ENCODE measurements at places on chromosomes 13 and 19.
A peak's percentile ranks its signal among the peaks of the same experiment; 100 is the strongest.

GRCh38 chr19:47587295-47587694, 14.3 kb upstream of the ZNF541 start:
- no peak for DNase-seq

- no peak for DNase-seq
Measured at GRCh38 chr19:17137417-17137816, 61.8 kb downstream of the MYO9B start.

GRCh38 chr19:13979244-13979615, 26.9 kb downstream of the RFX1 start:
- DNase-seq = no peak

DNA sequence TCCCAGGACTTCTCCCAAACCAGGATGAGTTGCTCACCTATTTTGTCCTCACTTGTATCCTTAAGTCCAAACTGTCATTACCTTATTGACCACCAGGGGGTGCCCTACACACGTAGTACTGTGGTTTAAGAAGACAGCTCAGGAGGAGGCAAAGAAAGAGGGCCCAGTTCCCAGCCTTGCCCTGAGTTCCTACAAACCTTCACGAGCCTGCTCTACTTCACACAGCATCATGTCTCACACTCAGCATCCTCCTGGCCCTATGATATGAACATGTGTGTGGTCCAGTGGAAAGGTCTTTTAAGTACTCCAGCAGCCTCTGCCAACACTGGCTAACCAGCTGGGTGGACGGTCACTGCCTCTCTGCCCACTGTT, 8.1 kb upstream of the ZNF784 start:
- peak; percentile 86 for DNase-seq

- DNase-seq = no peak
Measured at GRCh38 chr13:95258619-95259194, 42.5 kb downstream of the ABCC4 start.

GRCh38 chr13:36789061-36789460, 30.0 kb upstream of the RFXAP start:
- DNase-seq = no peak

- no peak for DNase-seq
Measured at GRCh38 chr19:49442354-49442753, 1.0 kb upstream of the SLC17A7 start.

DNA sequence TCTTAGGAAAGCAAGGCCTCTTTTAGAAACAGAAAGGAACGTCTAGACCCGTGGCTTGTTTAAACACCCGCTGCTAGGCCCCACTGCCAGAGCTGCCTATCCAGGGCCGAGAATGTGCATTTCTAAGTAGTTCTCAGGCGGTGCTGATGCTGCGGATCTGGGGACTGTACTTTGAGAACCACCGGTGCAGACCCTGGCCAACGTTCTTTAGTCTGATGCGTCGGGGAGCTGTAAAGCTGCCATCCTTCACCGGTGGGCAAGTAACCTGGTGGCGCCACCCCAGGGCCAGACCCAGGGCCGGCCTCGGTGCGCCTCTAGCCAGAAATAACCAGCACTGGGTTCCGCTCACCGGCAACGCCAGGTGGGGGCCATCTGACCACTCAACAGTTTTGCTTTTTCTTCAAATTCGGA, 47.1 kb downstream of the TGDS start:
- no peak for DNase-seq

GRCh38 chr13:94058821-94059360, 420.6 kb downstream of the DCT start:
- no peak for DNase-seq

- no peak for DNase-seq
Measured at GRCh38 chr13:103908911-103909310, 842.7 kb upstream of the SLC10A2 start.

DNA sequence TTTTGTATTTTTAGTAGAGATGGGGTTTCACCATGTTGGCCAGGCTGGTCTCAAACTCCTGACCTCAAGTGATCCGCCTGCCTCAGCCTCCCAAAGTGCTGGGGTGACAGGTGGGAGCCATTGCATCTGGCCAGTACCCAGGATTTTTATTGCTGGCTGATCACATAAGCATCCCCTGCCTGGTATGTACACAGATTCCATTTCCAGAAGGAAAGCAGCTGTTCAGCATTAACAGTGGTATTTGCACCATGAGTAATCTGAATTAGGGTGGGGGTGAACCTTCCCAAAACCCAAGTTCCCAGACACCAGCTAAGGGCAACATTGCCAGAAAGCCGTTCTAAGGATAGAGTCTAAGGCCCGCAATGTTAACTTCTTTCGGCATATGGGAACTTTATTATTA, 7.3 kb downstream of the ZNF555 start:
- no peak for DNase-seq

DNA sequence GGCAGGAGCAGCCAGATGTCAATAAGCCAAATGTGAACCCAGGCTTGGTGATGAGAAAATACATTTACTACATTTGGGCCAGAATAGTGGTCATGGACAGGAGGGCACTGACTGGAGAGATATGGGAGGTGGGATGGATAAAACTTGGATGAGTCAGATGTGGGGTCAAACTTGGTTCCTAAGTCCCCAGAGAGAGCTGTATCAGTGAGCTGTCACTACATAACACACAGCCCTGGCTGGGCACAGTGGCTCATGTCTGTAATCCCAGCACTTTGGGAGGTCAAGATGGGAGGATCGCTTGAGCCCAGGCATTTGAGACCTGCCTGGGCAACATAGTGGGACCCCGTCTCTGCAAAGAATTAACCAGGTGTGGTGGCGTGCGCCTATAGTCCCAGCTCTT, 51.6 kb upstream of the EHD2 start:
- no peak for DNase-seq

GRCh38 chr19:9485140-9485539, 13.3 kb downstream of the ZNF560 start:
- no peak for DNase-seq

DNA sequence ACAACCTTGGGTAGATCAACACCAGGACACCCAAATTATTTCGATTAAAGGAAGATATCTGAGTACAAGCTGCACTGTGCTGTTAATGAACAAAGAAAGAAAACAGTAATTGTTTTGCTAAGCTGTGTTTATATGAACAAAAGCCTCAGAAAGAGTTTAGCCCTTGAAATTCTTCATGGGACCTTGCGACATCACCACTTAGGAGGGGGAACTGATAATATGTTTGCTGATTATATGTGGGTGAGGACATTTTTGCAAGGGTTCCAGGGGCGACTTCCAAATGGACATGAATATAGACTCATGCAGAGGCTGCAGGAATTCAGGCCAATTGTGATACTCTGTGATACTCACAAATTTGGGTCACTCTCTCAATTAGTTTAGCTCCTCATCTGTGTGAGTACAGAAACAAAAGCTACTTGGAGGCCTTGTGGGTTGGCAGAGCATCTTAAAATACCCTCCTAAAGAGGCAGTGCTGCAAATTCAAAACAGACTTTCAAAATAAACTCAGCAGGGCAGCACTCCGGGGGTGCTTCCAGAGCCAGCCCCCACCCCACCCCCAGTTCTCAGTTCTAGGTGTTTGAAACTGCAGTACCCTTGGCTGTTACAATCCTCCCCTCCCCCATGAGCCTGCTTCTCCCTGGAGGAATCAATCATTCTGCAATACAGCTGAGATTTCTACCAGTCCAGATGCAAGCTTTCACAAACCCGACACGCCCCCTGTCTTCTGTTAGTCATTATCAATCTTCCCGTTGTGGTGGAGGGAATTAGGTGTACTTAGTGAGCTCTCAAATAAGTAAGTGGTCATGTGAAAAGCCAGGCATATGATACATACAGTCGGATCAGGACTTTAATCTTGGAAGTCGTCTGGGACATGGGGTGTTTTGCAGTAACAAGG, 97.0 kb upstream of the MBNL2 start:
- DNase-seq = no peak

GRCh38 chr13:29849071-29849631, 1.3 kb downstream of the UBL3 start:
- peak; percentile 44 for DNase-seq

GRCh38 chr13:70520275-70521036, 412.2 kb upstream of the KLHL1 start:
- DNase-seq = no peak

DNA sequence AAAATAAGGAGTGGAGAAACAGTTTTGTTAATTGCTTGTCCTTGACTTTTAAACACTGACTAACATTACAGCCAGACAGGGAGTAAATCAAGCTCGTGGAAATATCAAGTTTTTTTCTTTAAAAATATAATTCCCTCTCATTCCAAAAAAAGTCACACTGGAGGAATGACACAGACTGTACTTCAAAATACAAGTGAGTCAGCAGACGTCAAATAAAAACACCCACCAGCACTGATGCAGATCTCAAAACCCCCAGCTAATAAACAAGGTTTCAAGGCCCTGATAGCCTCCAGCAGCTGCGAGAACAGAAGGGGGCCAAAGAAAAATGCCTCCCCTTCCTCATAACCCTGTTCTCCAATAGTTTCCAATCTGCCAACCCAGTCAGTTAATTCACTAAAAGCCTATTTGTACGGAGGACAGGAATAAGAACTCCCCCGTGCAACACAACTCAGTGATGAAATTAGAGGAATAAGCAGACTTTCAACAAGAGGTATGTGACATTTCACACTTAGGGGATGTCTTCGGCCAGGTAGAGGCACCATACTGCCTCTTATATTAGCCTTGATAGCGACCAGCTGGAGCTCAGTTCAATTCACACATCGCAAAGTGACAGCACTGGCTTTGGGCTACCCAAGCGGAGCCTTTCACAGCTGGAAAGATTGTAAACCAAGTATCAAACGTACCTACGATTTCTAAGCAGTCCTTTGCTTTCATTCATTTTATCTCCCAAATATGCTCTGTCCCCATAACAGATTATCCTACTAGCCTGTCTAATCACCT, 561.0 kb upstream of the KLF12 start:
- no peak for DNase-seq

DNA sequence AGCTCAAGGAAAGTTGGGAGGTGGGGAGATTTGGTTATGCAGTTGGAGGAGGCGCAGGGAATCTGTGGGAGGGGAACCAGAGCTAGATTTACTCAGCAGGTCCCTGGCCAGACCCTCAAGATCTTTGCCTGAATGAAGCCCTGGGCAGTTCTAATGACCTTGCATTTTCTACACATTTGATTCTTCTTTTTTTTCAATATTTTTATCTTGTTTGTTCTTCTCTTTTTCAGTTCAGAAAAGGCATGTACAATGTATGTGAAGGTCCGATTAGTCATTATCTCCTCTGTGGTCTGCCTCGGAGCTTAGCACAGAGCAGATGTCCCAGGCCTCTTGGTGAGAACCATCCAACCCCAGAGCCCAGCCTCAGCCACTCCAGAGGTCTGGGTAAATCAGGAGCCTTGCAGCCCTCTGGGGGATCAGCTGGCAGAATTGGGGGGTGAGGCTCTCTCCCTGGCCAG, 24.2 kb downstream of the SERP2 start:
- DNase-seq = no peak

DNA sequence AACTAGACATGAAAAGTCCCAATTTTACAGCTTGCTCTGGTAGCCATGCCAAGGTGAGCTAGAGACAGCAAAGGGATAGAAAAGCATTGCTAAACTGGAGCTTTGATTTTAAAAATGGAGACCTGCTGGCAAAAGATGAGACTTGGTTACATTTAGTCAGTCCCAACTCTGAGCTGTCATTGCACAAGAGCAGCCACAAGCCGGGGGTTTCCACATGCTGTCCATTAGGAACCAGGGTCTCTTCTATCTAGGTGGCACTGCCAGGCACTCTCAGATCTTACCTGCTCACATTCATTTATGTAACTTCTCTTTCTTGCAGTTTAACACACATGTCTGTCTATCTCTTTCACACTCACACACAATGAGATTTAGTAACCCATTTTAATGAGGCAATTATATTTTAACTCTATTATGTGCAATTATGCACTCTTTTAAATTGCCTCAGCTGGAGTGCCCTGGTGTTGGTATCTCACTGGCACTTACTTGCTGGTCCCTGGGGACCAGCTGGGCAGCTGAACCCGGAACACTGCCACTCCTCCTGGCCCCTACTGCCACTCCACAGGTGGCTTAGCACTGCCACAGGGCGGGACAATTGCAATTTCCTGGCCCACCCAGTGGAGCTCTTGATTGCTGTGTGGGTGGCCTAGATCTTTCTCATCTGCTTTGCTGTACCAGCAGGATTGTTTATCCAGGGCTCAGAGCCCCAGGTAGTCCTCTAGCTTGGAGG, 112.5 kb downstream of the COG6 start:
- DNase-seq = no peak

GRCh38 chr13:29509999-29510589, 85.4 kb downstream of the SLC7A1 start:
- DNase-seq = no peak

GRCh38 chr13:27007166-27007565, 164.4 kb downstream of the USP12 start:
- DNase-seq = no peak

- no peak for DNase-seq
Measured at GRCh38 chr19:45139286-45140143, 21.3 kb downstream of the NKPD1 start.

GRCh38 chr13:67003743-67004142, 226.4 kb downstream of the PCDH9 start:
- no peak for DNase-seq

DNA sequence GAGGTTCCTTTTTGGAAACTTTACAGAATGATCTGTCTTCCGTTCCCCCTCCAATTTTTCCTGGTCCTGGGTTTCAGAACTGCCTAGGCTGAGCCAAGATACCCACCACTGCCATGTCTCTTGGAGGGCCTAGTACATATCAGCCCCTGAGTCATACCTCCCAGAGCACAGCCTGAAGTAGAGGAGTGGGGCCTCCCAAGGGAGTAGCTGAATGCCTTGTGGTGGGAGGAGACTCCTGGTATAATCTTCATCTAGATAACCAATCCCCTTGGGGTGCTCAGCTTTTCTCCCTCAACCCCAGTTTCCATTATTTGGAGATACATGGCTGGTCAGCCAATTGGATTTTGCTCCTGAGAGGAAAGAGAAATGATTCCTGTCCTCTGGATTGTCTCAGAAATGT, 30.3 kb downstream of the ZNF763 start:
- no peak for DNase-seq

- DNase-seq = no peak
Measured at GRCh38 chr13:46799139-46799538, 2.2 kb upstream of the ESD start.

DNA sequence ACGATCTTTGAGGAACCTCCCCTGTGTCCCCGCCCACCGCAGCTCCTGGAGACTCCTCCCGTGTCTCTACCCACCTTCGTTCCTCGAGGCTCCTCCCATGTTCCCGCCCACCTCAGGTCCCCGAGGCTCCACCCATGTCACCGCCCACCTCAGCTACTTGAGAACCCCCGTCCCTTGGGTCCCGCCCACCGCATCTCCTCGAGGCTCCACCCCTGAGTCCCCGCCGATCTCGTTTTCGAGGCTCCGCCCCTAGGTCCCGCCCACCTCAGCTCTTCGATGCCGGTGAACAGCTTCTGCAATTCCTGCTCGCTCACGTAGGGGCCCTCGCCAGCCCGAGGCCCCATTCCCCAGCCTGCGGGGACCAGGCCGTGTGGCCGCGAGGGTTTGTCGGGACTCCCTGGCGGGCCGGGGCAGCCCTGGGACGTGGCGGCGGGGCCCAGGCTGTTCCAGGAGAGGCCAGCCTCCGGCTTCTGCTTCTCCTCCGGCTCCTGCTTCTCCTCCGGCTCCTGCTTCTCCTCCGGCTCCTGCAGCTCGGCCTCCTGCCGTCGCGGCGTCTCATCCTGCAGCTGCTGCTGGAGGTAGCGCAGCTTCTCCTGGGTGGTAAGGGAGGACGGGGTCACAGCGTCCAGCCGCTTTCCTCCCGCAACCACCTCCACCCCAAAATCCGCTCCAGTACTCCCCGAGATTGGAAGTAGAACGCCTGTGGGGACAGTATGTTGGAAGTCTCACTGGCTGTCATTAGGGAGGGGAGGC, 16.7 kb downstream of the TSKS start:
- peak; percentile 31 for DNase-seq

GRCh38 chr13:77036279-77036678, 9.3 kb upstream of the FBXL3 start:
- DNase-seq = no peak

Data from central memory CD4-positive, alpha-beta T cell (primary cell).